GM20000 (cell line): ENCODE measurements at places on chromosomes 7 and 10.

GRCh38 chr7:69283421-69283820, 314.9 kb upstream of the AUTS2 start:
- DNase-seq: no peak

GRCh38 chr10:98621630-98622029, 174.9 kb upstream of the HPS1 start:
- DNase-seq: no peak

GRCh38 chr10:127151541-127151940, 44.9 kb downstream of the INSYN2A start:
- no peak for DNase-seq

DNA sequence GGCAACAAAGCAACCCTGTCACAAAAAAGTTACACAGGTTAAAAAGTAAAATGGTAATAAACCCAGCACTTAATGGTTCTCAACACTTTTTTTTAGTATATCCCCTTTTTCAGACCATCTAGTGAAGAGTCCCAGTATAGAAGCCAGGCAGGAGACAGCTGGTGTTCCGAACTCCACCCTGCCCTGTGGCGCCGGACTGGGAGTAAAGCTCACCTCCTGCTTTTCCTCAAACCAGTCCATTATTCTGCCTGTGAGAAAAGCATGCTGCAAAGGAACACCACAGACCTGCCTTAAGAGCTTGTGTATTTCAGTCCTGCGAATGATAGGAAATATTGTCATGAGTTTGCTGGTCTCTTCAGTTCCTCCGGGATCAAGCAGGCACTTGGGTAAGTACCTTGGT, 81.0 kb downstream of the EZH2 start:
- DNase-seq: no peak

DNA sequence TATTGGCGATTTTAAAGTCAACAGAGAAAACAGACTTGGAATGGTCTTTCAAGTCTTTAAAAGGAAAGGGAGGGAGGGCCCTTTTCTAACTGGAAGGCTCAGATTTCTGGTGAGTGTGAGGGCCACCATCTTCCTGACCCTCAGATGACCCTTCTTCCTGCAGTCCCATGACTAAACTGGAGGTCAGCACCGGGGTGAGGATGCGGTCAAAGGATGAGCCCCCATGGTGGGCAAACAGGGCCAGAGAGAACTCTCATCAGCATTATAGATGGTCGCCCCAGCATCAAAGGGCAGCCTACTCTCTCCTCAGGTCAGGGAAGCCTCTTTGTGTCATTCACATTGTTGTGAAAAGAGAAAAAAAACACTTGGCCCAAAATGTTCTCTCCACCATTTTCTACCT, 219.2 kb downstream of the LRMDA start:
- DNase-seq: no peak
